ENCODE measurements at places on chromosomes 6 and 20. TPM values are rescaled to one million over a fixed set of nuclear protein-coding genes. Genes with fewer than 3 reads are reported as not detected.

- DNase-seq: no peak
These were observed 191.3 kb upstream of the ARG1 start for GRCh38 chr6:131381709-131382093.

- no peak for DNase-seq
These were observed 76.6 kb upstream of the CHD6 start for GRCh38 chr20:41694796-41695195.

DNA sequence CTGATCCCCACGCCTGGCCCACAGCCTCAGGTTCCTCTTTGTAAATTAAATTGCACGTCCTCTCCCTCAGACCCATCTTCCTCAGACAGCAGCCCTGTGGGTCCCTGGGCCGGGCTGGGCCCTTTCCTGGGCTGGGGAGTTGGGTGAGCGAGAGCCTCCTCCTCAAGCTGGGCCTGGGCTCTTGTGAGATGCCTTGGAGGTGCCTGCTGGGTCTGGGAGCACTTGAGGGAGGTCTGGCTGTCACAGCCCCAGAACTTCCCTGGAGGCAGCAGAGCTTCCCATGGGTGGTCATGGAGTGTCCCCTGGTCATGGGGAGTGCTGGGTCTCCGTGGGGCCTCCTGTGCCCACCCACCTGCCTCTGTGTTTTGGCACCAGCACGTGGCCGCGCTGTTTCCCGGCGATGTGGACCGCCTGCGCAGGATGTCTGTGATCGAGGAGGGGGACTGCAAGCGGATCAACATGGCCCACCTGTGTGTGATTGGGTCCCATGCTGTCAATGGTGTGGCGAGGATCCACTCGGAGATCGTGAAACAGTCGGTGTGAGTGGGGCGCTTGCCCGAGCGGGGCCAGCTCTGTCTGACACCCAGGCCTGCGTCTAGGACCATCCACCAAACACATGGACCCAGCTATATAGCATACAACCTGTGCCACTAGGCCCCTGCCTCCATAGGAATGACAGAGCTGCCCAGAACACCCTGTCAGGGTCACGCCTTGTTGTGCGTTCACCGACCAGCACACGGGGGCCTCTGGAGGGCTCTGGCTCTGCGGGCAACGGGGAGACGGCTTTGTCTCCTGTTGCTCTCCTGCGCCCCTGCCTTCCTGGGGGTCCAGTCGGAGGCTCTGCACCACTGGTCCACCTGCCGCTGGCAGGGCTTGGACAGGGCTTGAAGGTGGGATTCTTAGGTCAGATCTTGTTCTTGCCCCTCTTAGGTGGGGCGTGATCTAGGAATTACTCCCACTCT is 33.0 kb downstream of the PYGB start:
- no peak for DNase-seq

GRCh38 chr6:105803442-105803841 is 282.7 kb upstream of the PRDM1 start:
- DNase-seq: no peak

GRCh38 chr6:32833664-32834063 is 4.9 kb downstream of the TAP2 start:
- no peak for DNase-seq

The SNX21 gene
- 1.1 TPM for total RNA-seq

The MAK gene
- total RNA-seq: not detected

- DNase-seq: no peak
These were observed 96.6 kb downstream of the CDYL start for GRCh38 chr6:4872841-4873240.

The CST2 gene
- total RNA-seq: not detected

DNA sequence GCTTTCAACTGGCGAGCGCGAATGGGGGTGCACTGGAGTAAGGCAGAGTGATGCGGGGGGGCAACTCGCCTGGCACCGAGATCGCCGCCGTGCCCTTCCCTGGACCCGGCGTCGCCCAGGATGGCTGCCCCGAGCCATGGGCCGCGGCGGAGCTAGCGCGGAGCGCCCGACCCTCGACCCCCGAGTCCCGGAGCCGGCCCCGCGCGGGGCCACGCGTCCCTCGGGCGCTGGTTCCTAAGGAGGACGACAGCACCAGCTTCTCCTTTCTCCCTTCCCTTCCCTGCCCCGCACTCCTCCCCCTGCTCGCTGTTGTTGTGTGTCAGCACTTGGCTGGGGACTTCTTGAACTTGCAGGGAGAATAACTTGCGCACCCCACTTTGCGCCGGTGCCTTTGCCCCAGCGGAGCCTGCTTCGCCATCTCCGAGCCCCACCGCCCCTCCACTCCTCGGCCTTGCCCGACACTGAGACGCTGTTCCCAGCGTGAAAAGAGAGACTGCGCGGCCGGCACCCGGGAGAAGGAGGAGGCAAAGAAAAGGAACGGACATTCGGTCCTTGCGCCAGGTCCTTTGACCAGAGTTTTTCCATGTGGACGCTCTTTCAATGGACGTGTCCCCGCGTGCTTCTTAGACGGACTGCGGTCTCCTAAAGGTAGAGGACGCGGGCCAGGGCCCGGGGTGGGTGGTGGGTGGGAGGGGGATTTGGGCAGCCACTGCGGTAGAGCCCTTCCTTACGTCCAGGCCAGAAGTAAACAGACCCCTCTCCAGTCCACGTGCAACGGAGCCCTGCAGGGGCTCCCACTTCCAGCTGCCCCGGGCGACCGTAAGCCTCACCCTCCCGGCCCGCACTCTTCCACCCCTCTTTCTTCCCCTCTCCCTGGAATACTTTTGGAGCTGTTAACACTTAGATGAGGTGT is 998 bp downstream of the BMP2 start:
- no peak for DNase-seq

DNA sequence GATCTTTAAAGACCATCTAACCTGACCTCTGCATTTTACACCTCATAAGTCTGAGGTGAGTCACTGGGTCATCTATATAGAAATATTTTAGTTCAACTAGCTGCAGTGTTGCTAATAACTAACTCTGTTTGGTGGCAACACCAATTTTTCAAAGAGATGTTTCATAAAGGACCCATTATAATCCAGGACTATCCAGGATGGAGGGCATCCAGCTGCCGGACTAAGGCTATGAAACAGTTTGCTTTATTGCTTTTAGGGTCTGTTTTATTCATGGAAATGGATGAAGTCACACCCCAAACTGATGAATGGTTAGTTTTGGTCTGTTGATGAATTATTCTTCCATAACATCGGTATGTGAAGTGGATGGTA is 204.2 kb upstream of the GMDS start:
- DNase-seq: no peak

The SLC12A5 gene
- total RNA-seq: not detected

DNA sequence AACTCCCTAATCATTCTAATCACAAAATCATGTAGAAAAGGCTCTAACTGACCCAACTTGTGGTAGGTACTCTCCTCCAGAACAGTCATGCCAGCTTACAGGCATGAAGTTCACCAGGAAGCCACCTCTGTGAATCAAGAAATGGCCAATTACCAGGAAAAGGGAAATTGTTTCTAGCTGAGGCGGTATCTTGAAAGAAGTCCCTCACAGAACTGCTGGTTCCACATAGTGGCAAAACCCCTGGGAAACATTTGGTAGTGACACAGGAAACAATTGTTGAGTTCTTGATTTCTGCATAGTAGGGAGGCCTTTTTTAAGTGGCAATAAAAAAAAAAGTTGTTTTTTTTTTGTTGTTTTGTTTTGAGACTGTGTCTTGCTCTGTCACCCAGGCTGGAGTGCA is 3.4 kb upstream of the ZHX3 start:
- no peak for DNase-seq

GRCh38 chr20:57883761-57884160 is 173.9 kb upstream of the PMEPA1 start:
- DNase-seq: no peak

GRCh38 chr6:10595731-10596664 is 74.8 kb downstream of the GCNT2 start:
- DNase-seq: no peak

The CLIC1 gene
- 131 TPM for total RNA-seq

DNA sequence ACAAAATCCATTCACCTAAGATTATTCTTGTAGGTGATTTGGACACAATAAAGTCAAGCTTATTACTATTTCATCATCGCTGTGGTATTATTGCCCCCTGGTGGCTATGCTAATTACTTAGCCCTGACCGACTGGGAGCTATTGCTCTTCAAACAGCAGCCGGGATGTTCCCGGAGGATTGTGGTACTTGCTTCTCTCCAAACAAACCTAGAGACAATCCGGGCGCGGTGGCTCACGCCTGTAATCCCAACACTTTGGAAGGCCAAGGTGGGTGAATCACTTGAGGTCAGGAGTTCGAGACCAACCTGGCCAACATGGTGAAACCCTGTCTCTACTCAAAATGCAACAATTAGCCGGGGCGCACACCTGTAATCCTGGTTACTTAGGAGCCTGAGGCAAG is 15.4 kb upstream of the STMND1 start:
- DNase-seq: no peak

- DNase-seq: no peak
These were observed 42.8 kb downstream of the SH3BGRL2 start for GRCh38 chr6:79673947-79674346.

The PPDPF gene
- total RNA-seq: 319 TPM

The TRIM27 gene
- 86.9 TPM for total RNA-seq

DNA sequence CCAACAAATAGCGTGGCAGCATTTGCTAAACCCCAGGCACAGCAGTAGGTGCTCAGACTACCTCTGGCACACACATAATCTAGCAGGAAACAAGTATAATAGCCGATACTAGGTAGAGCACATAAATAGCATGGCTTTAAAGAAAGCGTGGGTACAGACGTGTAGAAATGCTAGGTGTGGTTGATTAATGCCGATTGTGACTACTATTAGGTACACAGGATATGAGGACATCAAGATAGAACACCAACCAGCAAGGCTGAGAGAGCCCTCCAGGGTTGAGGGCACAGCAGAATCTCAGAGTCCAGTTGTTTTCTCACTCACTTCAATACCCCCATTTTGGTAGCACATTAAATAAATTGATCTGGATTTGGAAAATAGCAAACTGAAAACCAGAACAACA is 100.5 kb downstream of the PKHD1 start:
- DNase-seq: no peak

- DNase-seq: no peak
These were observed 48.2 kb upstream of the PRND start for GRCh38 chr20:4673371-4674001.

DNA sequence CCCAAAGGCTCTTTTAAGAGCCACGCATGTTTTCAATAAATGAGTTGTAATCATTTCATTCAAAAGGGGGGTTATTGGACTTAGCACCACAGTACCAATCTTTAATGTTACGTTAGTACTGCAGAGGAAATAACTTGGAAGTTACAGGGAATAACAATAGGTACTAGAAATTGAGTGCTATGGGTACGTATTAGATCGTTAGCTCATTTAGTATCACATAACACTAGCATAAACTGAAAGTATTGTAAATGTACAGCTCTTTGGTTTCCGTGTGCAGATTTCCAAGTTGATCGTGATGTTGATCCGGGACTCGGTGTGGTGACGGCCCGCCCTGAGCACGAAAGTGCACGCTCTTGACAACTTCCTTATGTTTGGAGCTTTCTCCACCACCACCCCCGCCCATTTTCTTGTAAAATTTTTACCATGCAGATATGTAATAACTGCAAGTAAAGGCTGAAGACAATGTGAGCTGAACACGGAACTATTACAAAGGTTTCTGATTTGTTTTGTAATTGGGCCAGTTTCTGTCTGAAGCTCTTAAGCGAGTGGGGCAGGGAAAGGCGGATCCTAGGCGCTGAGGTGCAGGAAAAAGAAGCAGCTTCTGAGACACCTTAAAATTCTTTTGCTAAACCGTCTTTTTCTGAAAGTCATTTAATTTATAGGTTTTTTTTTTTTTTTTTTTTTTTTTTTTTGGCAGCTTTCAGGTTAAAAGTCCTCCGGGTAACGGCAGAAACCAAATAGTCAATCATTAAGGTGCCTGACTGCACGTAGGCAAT is 71.5 kb downstream of the HFE start:
- peak; percentile 48 for DNase-seq

The RPP40 gene
- total RNA-seq: 4.8 TPM

DNA sequence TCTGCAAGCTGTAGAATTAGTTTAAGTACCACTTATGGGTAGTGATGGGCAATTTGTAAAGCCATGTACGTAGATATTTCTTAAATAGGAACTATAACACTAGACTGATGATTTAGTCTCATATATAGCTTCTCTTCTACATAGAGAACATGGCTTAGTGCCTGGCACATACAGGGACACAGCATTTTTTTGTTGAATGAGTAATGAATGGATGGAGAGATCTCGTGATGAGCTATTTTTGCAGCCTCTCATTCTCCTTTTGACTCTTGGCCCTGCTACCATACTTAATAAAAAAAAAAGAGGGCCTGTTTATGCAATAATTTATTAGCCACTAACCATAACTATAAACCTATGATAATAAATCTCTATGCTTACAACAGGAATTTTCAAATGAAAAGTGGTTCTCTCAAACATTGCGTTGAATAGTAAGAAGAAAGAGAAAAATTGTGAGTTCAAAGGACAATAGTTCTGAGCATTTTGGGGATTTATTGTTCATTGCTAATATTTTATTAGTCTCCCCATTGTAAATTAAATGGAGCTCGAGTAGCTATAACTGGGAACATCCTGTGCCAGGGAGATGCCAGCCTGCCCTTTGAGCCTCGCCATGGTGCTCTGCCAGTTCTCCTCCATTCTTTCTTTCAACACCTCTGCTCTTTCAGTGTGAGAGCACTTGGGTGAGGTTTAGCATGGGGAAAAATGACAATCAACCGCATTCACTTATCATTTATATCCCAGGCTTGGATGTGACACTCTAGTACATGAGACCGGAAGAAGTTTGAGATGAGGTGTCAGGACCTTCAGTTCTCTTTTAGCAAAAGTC is 14.7 kb upstream of the RCAN2 start:
- DNase-seq: no peak

DNA sequence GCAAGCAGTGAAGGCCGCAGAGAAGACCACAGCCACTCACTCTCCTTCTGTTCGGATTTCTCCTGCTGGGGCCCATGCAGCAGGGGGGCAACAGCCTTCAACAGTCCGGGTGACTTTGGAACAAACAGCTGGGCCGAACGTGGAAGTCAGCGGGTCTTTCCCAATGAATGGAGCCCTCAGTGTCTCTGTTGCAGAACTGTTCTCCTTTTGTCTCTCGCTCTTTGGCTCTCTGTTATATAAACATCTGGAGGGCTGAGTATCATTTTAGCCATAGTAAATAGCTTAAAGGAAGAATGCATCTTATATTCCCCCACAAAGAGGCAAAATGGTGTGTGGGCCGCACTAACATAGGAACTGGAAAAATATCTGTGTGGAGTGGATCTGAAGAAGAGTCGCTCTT is 136.7 kb upstream of the RALGAPA2 start:
- DNase-seq: no peak

The FIG4 gene
- 11.2 TPM for total RNA-seq

GRCh38 chr6:27940766-27941165 is 16.3 kb upstream of the OR2B6 start:
- DNase-seq: no peak

- no peak for DNase-seq
These were observed 23.2 kb upstream of the AKIRIN2 start for GRCh38 chr6:87724983-87725811.

The EMILIN3 gene
- not detected for total RNA-seq

- no peak for DNase-seq
These were observed 28.4 kb upstream of the MAS1L start for GRCh38 chr6:29516108-29516507.

The TPX2 gene
- 1.4 TPM for total RNA-seq

All from T-cell (primary cell).